Neural crest cell (in vitro differentiated cells): ENCODE measurements at places on chromosomes 3 and 15.

- no peak for DNase-seq
Observed at GRCh38 chr3:185327062-185327461, 35.9 kb upstream of the MAP3K13 start.

DNA sequence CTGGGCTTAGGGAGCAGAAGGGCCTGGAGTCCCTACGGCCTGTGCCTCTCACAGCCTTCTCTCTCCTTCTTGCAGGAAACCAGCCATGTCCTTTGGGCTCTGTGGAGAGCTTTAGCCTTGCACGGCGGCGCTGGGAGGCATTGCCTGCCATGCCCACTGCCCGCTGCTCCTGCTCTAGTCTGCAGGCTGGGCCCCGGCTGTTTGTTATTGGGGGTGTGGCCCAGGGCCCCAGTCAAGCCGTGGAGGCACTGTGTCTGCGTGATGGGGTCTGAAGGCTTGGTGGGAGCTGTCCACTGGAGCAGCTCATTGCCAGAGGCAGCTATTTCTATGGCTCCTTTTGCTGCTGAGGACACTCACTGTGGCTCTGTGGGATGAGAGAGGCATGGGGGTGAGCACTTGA is 4.1 kb downstream of the KLHDC8B start:
- no peak for DNase-seq

DNA sequence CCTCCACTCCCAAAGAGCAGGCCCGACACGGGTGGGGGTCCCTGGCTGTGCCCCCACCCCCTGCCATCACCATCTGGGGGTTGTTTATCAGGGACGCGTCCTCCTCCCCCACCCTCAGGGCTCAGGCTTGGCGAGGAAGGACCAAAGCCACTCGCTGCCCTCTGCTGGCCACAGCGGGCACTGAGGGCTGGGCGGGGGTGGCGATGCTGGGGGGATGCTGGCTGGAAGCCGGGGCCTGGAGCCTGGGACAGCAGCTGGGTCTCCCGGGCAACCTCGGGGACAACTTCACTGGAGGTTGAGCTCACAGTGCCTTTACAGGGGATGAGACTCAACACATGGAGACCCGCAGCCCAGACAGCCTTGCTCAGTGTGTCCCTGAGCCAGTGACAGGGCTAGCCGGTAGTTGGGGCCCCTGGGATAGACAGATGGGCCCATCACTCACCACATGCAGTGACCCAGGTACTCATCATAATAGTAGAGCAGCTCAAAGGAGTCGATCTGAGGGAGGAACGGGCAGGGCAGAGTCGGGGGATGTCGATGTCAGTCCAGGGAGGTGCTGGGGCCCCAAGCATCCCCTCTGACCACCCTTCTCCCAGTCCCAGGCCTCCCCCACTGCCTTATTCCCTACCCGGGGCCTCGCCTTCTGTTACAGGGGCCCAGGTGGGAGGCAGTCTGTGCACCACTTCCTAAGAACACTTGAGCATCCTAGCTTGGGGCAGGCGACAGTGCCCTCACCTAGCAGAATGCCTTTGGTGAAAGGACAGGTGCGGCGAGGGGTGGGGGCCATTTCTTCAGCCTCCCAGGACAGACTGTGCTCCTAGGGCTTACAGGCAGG is 5.9 kb upstream of the CALML4 start:
- DNase-seq, result peak; percentile 72

DNA sequence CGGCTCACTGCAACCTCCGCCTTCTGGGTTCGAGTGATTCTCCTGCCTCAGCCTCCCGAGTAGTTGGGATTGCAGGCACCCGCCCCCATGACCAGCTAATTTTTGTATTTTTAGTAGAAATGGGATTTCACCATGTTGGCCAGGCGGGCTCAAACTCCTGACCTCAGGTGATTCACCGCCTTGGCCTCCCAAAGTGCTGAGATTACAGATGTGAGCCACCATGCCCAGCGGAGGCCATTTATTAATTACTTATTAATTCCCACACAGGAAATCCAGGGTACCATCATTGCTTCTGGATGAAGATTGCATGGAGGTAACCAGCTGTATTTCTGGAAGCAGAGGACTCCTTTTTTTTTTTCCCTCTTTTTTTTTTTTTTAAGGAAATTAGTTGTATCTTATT is 37.8 kb downstream of the MAP4 start:
- no peak for DNase-seq

- DNase-seq, result no peak
Observed at GRCh38 chr15:57931570-57931969, 133.9 kb downstream of the ALDH1A2 start.

- no peak for DNase-seq
Observed at GRCh38 chr3:42134867-42135464, 43.8 kb downstream of the TRAK1 start.

DNA sequence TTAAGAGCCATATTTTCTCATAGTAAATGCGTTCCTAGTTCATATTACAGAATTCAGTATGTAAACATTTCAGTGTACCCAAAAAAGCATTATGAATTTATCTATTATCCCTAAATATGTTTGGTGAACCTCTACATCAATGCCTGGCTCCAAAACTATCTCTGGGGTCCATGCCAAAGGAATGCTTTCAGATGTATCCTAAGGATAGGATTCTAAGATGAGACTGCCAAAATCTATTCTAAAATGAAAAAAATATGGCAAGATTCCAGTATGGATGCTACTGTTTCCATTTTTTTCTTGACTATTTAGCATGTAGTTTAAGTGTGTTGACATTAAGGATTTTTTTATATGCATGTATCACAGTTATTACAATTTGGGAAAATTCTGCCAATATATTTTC is 18.8 kb downstream of the EIF5A2 start:
- DNase-seq, result no peak

GRCh38 chr3:112043621-112044201 is 9.2 kb downstream of the TMPRSS7 start:
- DNase-seq, result peak; percentile 36

GRCh38 chr3:167184511-167184910 is 195.6 kb downstream of the ZBBX start:
- DNase-seq, result no peak

DNA sequence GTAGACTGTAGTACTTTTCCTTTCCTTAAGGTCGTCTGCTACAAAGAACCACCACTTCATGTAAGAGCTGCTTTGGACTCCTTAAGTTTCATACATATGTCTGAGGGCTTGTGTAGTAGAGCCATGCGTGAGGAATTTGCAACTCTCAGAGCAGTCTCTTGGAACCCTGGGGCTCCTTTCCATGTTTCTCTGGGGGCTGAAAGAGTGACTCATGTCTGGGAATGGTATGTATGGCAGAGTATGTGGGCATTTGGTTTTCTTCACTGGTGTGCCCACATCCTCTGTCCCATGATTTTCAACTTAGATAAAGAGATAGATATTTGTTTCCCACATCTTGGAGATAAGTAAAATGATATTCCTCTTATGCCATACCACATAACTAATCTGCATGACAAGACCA is 20.6 kb upstream of the RBM5 start:
- no peak for DNase-seq

- DNase-seq, result no peak
Observed at GRCh38 chr3:160343132-160343531, 55.9 kb downstream of the IFT80 start.

- DNase-seq, result no peak
Observed at GRCh38 chr15:34886134-34886533, 83.4 kb downstream of the AQR start.

DNA sequence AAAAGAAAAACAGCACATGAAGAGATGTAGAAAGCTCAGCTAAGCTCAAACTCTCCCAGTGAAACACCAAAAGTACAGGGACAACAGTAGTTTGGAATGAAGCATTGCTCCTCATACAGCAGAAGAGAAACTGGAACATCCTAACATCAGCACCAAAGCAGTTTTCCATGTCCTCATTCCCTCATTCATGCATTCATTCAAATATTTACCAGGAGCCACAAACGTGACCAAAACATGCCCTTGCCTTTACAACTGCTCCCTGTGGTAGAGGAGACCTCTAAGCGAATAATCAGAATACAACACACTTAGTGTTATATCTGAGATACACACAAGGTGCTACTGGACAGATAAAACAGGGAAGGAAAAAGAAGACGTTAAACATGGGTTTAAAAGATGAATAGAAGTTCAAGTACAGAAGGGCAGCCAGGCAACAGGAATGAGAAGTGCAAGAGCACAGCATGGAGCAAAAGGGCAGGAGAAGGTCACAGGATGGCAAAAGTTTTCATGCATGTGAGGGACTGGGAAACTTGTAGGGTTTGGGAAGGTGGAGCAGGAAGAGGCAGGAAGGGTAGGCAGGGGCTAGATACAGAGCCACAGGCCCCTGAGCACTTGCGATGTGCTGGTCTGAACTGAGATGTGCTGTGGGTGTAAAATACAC is 58.5 kb upstream of the LMCD1 start:
- DNase-seq, result no peak

DNA sequence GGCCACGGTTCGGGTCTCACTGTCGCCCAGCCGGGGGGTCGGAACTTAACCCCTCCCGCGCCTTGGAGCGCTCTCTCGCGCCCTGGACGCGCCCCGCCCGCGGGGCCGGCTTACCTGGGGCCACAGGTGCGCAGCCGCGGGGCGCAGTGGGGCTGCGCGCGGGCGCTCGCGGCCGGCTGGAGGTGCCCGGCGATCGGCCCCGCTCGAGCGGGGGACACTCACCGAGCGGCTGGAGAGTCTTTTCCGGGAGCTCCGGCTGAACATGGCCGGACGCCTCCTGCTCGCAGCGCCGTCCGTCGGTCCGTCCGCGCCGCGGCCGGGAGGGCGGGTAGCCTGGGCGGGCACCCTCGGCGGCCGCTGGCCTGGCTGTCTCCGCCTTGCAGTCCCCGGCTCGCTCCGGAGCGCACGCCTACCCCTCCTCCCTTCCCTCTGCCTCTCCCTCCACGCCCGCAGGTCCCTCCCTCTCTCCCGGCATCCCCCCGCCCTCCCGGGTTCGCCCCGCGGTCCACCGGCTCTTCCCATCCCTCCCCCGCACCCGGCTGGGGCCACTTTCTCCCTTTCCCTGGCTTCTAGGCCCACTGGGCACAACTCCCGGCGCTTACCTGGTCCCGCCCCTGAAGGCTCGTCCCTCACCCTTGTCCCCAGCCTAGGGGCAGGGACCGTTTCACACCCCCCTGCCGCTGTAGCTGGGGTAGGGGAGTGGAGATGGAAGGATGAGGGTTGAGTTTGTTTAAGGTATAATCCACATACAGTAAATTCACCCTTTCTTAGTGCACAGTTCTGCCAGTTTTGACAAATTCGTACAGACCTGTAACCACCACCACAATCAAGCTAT is 220.1 kb upstream of the PRICKLE2 start:
- DNase-seq, result peak; percentile 61

GRCh38 chr3:31197941-31198340 is 303.5 kb upstream of the GADL1 start:
- DNase-seq, result no peak

- no peak for DNase-seq
Observed at GRCh38 chr15:49380912-49381311, 42.1 kb upstream of the FGF7 start.

DNA sequence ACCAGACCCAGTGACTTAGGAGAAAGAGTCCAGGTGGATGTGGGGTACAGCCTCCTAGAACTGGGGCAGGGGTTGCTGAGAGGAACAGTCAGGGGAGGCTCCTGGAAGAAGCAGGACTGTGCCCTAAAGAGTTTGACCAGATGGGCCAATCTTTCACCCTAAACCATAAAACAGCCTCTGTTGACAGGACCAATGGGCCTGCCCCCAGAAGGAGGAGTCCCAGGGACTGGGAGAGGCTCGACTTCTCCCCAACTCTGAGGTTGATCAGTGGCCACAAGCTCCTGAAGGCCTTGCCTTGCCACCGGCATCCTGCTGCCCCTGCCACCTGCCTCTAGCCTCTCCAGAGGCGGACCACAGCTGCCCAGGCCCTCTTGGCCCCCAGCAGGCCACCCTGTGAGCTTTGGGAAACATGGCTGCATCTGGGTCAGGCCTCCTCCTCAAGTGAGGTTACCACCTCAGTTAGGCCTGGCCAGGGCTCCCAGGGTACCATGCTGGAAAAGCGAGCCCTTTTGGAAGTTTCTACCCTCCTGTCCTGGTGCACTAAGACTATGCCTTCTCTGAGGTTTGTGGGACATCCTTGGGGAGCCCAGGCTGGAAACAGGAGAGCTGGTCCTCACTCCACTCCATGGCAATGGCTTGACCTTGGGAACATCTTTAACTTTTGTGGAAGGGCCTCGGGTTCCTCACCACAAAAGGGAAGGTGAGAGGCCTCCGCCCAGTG is 2.8 kb downstream of the VIPR1 start:
- no peak for DNase-seq

GRCh38 chr3:194306771-194307640 is 44.1 kb downstream of the CPN2 start:
- no peak for DNase-seq

- DNase-seq, result no peak
Observed at GRCh38 chr15:65248511-65249255, 37.4 kb upstream of the CILP start.

- DNase-seq, result no peak
Observed at GRCh38 chr3:141544697-141545096, 57.9 kb downstream of the RASA2 start.

DNA sequence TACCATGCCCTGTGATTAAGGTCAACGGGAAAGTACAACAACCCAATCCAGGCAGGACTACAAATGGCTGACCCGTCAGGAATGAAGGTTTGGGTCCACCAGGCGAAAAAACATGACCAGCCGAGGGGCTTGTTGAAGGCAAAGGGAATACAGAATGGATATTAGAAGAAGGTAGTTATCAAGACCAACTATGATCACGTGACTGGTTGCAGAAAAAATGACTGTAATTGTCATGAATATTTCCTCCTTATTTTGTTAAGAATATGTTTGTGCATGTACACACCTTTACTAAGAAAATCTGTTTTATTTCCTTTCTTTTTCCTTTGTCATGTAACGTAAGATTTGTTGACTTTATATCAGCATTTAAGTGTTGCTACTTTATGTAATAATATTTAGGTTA is 22.9 kb upstream of the OSBPL11 start:
- DNase-seq, result no peak

- DNase-seq, result no peak
Observed at GRCh38 chr15:64452988-64453688, 7.2 kb upstream of the ZNF609 start.

DNA sequence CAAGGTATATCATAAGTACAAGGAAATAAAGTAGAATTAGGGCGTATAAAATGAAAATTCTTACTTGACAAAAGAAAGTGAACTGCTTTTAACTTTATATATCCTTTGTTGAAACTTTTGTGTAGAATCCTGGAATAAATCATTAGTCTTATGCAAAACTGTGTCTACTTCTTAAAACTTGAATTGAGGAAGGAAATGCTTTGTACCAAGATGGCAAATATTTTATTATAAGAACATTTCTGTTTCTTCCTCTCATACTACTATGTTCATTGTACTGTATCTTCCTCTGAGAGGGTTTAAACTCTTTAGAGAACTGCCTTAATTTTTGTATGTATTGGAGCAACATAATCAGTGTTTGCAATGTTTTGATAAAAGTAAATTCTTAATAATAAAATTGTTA is 42.0 kb downstream of the RASA2 start:
- no peak for DNase-seq

- DNase-seq, result no peak
Observed at GRCh38 chr3:87247430-87247773, 20.3 kb downstream of the CHMP2B start.

GRCh38 chr3:12321015-12321414 is 32.1 kb downstream of the PPARG start:
- no peak for DNase-seq

GRCh38 chr15:93330912-93331544 is 242.0 kb upstream of the RGMA start:
- no peak for DNase-seq
